Stimulated activated CD4-positive, alpha-beta T cell treated with anti-CD3 and anti-CD28 coated beads, Interleukin-15, amount 100 ng/mL, for 1 hour (primary cell): ENCODE measurements at places on chromosomes 7 and 10.

- no peak for DNase-seq
These were observed 67.2 kb downstream of the ADD3 start for GRCh38 chr10:110074758-110075671.

- no peak for DNase-seq
These were observed 8.6 kb downstream of the STAM start for GRCh38 chr10:17652585-17652984.

- DNase-seq: no peak
These were observed 179.9 kb downstream of the AUTS2 start for GRCh38 chr7:69778138-69778537.

GRCh38 chr10:79013406-79013987 is 55.3 kb upstream of the ZMIZ1 start:
- DNase-seq: no peak

DNA sequence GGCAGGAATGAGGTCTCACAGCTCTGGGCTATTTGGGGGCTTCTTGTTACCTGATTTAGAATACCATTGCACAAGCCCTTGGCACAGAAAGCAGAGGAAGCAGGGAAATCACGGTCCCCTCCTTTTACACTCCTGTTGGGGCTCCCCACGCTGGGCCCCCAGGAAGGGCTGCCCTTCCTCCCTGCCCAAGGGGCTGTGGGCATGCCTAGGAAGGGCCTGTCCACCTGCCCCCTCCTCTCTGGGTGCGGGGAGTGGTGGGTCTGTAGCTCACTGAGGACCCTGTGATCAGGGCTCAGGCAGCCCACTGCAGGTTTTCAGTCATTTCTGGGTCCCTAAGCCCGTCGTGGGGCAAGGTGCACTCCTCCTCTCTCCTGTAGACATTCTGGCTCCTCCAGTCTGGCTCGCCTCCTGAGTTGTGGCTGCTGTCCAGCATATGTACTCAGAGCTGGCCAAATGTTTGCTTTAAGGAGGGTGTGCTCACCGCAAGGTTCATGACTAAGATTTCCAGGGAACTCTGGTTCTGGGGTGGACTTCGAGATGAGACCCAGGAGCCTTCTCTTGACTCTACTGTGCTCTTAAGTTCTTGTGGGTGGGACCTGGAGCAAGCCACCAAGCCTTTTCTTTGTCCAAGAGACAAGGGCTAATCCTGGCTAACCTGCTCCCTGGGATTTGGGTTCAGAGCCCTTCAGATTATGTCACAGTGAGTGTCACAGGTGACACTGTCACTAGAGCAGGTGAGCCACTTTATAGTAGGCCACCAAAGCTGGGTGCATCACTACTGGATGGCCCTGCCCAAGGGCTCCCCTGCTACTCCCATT is 56.0 kb downstream of the TACR2 start:
- DNase-seq: no peak

DNA sequence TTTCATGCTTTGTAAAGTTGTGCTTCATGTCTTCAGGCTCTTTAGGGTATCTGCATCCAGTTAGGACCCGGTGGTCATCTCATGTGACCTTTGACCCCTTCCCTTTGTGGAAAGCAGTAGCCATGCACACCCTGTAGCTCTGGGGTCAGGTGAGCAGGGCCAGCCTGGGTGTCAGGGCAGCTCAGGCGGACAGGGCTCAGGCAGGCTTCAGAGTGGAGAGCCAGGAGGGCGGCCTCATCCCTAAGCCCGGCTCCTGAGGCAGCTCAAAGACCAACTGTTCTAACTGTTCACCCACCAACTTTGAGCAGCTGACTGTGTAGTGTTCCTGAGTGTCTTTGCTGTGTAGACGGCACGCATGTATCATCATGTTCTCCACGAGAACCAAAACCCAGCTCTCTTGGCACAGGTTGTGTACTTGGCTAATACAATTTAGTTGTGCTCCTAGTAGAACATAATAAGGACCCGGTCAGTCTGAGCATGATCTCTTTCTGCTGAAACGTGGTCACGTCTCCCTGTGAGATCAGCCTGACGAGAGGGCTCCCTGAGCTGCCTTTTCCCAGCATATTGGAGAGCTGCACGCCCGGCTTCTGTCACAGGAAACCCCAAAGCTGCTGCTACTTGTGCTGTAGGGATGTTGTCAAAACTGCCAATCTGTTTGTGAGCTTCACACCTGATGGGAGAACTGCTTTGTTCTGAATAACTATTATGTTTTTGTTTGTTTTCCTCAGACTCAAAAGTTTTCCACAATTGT is 30.0 kb downstream of the EEPD1 start:
- no peak for DNase-seq

DNA sequence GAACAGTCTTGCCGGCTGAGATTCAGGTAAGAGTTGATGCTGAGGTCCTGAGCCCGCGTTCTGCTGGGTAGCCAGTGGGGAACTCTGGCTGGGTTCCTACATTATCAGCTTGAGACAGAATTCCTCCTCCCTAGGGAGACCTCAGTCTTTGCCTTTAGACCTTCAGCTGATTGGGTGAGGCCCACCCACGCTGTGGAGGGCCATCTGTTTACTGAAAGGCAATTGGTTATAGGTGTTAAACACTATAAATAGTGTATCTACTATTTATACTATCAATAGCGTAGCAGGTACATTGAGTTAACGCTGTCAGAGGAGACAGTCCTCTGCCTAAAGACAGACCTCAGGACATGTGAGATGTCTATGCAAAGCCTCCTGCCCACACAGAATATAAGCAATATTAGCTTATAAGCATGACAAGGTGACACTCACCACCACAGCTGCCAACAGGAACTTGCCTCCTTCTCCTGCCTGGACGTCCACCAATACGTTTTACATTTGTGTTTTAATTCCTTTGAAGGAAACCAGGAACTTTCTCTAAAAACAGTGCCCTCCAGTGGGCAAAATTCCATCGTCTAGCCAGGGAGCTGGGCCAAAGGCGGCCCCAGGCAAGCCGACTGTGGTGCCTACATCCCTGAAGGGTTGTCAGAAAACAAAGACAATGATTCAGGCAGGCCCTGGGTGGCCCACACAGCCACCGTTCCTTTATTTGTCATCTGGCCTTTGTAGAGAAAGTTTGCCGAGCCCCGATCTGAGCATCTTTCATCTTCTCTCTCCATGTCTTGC is 58.8 kb downstream of the INSIG1 start:
- DNase-seq: no peak

DNA sequence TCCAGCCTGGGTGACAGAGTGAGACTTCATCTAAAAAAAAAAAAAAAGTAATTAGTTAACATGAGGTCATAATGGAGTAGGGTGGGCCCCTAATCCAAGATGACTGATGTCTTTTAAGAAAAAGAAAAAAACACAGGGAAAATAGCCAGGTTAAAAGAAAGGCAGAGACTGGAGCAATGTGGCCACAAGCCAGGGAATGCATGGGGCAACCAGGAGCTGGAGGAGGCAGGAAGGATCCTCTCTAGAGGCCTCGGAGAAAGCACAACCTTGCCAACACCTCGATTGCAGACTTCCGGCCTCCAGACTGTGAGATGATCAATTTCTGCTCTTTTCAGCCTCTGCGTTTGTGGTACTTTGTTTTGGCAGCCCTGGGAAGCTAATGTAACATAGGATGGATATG is 121.5 kb downstream of the ITIH5 start:
- no peak for DNase-seq

- DNase-seq: no peak
These were observed 173.4 kb downstream of the LRRN3 start for GRCh38 chr7:111264111-111264868.

- DNase-seq: no peak
These were observed 252.6 kb upstream of the IGFBP3 start for GRCh38 chr7:46173476-46174195.

DNA sequence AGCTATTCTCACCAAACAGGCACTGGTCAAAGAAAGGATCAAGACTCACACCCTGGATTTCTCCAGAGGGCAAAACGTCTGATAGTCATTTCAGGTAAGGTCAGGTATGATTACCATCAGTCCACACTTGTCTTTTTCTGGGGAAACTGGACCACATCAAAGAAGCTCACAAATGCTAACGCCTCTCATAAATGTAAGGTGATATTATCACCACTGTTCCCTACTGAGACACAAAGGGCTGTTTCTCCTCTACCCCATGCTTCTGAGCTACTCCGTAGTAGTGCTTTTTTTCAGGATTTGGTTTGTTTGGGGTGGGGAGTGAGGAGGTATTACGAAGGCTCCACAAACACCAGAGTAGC is 51.6 kb downstream of the CREB3L2 start:
- no peak for DNase-seq

DNA sequence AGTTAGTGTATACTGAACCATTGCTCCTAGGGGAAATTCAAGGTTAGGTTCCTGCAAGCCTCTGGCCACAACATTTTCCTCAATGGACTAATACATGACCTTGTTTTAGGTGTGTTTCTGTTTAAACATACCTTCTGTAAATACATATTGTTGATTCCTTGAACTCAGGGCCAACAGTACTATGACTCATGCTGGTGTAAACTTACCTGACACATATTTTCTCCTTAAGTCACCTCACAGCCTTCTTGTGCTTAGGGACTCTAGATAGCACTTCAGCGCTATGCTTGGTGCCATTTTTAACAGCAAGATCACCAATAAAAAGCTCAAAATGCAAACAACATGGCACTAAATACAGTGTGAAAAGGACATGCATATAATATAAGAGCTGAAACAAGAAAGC is 176.4 kb downstream of the TAX1BP1 start:
- DNase-seq: no peak

GRCh38 chr10:22301193-22301592 is 15.0 kb upstream of the COMMD3 start:
- DNase-seq: no peak

- DNase-seq: no peak
These were observed 113.8 kb downstream of the EPDR1 start for GRCh38 chr7:38034062-38034908.

GRCh38 chr10:101140084-101140949 is 9.2 kb downstream of the TLX1 start:
- DNase-seq: no peak
